ENCODE measurements at places on chromosomes 3 and 15.
A peak's percentile ranks its signal among the peaks of the same experiment; 100 is the strongest.

- no peak for DNase-seq
Measured at GRCh38 chr15:84903751-84904150, 19.3 kb downstream of the SLC28A1 start.

DNA sequence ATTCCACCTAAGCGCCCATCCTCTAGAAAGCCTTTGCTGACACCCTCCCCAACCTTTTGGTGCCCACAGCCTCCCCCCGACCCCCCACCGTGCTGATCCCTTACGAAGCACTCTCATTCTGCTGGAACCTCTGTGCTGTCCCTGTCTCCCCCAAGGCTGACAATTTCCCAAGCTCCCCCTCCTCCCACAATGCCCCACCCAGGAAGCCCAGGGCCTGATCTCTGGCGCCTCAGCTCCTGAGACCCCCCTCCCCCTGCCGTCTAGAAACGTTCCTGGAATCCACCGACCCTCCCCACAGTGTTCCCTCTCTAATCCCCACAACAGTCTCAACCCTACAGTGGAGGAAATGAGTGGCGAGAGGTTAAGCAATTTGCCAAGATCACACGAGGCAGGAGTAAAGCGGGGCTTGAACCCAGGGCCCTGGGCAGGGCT, 18.3 kb downstream of the MYL3 start:
- DNase-seq = peak; percentile 45

DNA sequence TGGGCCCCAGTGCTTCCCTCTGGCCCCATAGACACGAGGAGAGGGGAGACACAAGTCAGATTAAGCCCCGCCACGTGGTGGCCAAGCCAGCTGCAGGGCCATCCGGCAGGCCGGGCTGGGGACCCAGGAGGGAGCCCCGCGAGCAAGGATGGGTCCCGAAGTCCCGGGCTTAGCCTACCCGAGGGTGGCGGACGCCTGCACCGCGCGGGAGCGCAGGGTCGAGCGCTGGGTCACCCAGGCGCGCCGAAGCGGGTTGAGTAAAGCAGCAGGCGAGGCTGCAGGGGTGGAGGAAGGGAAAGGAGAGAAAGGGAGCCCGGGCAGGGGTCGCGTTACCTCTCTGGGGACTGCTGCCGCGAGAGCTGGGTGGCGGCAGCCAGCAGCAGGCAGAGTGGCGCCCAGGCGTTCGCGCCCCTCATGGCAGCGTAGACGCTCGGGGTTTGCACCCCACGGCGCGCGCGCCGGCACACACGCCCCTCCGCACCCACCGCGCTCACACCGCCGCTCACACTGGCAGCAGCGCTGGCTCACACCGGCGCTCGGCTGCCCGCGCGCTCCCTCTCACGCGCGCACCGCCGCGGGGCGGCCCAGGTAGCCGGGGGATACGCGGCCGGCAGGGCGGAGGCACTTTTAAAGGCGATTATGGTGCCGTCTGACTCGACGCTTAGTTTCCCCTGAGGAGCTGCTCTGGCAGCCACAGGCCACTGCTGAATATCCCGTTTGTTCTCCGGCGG, at the start of gene PCOLCE2:
TSS of gene PCOLCE2 (minus strand) at position 603 of the 731 bp plus-strand sequence. CDS start at position 416, 187 bp downstream.
- DNase-seq = peak; percentile 53

DNA sequence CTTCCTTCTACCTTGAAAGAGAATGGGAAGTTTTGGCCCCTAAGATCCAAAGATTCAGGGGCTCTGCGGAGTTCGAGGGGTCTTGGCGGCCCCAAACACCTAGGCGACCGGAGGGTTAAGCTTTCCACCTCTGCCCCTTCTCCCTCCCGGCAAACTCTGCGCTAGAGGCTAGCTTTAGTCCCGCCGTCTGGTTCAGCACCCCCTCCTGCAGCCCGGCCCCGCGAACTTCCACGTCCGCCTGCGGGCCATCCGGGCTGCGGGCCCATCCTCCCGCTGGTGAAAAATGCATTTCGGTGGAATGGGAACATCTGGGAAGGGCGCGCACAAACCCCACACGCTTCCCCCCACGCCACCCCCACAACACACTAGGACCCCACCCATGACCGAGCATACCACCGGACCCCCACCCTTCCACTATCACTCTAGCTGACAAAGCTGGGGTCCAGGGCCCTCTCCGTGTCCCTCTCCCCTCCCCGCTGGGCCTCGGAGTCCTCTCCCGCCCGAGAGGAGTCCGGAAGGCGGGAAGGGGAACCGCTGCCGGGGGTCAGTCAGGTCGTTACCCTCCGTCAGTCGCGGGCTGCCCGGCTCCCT, 1.0 kb downstream of the SHOX2 start:
- DNase-seq = peak; percentile 67

- no peak for DNase-seq
Measured at GRCh38 chr3:43759297-43759782, 68.6 kb downstream of the ABHD5 start.

- DNase-seq = no peak
Measured at GRCh38 chr15:58053315-58054153, 12.0 kb downstream of the ALDH1A2 start.

- peak; percentile 28 for DNase-seq
Measured at GRCh38 chr3:147410116-147410525, 956 bp downstream of the ZIC1 start.

- no peak for DNase-seq
Measured at GRCh38 chr3:55988905-55989304, 479.4 kb downstream of the ERC2 start.

DNA sequence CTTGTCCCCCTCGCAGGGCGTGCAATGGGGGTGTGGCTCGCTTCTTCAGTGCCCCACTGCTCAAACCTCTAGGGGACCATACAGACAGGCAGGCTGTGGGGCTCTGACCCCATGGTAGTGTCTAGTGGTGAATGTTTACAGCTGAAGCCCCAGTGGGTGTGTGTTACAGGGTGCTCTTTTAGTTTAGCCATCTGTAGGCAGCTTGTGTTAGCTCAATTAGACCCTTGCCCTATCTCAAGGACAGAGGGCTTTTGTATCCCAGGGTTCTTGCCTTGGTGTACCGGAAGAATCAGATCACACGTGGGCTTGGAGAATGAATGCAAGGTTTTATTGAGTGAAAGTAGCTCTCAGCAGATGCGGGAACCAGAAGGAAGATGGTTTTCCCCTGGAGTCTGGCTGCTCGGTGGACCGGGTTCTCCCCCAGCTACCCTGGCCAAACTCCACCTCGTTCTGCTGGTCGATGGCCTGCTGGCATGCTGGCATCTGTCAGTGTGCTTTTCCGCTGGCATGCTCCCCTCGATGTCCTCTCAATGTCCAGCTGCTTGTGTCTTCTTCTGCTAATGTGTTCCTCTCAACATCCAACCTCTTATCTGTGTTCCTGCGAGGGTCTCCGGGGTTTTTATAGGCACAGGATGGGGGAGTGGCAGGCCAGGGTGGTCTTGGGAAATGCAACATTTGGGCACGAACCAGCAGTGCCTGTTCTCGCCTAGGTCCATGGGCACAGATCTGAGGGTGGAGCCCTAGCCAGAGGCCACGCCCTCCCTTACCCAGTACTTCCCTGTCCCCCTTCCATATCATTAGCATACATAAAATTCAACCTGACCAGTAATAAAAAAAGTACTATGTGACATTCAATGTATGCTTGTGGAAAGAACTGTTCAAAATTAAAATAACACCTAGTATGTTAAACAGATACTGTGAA, 6.6 kb downstream of the SPCS1 start:
- no peak for DNase-seq

DNA sequence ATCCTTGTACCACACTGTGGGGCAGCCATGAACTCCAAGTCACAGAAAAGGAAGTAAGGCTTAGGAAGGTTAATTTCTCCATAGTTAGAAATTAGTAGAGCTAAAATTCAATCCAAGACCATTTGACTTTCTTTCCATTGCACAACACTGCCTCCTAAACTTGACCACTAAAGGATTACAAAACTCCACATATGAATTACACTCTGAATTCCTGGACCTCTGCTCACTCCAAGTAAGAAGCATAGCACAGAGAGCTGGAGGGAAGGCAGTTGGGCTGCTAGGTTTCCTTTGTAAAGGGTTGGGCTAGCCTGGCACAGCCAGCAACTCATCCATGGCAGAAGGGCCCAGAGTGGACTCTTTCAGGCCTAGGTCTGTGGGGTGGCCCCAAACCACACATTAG, 134.4 kb downstream of the MYLK start:
- DNase-seq = no peak

GRCh38 chr15:25439369-25439836, 579 bp upstream of the UBE3A start:
- DNase-seq = no peak

All from femur (tissue), 1 donor.